Stimulated activated CD4-positive, alpha-beta T cell treated with anti-CD3 and anti-CD28 coated beads, Interleukin-12 subunit alpha, Interleukin-12 subunit beta, amount 100 ng/mL, for 48 hours (primary cell): ENCODE measurements at places on chromosomes 13 and 19.

DNA sequence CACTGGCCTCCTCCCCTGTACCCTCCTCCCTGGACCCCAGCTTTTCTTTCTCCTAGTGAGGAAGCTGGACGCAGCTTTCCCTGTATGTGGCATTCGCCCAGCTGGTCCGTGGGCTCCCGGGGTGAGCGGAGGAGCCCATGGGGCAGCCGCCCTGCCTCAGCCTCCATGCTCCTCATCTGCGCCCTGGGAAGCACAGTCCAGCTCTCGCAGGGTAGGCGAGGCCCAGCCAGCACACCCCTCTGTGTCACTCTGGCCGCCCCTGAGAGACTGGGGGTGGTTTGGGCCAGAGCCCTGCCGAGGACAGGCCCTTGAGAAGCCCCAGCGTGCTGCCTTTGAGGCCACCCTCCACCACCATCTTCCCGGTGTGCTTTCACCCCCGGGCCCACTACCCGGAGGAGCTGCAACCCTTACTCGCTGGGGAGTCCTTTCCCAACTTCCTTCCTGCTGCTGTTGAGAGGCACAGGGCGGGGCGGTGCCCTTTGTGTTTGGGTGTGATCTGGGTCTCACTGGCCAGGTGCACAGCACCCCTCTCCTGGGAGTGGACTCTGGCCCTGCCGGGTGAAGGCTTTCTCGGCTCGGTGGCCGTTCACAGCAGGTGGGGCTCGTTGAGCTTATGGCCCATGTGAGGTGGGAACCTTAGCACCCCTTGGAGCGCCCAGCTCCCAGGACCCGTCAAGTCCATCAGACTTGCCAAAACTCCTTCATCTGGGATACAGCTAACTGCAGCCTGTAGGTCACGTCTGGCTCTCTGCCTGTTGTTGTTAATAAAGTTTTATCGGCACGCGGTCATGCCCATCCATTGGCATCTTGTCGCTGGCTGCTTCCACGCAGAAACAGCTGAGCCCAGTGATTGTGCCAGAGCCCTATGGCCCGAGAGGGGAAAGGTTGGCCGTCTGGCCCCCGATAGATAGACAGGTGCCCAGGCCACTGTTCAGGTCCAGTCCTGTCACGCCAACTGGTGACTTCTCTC lies 3.2 kb downstream of the NCLN start:
- DNase-seq, result no peak

DNA sequence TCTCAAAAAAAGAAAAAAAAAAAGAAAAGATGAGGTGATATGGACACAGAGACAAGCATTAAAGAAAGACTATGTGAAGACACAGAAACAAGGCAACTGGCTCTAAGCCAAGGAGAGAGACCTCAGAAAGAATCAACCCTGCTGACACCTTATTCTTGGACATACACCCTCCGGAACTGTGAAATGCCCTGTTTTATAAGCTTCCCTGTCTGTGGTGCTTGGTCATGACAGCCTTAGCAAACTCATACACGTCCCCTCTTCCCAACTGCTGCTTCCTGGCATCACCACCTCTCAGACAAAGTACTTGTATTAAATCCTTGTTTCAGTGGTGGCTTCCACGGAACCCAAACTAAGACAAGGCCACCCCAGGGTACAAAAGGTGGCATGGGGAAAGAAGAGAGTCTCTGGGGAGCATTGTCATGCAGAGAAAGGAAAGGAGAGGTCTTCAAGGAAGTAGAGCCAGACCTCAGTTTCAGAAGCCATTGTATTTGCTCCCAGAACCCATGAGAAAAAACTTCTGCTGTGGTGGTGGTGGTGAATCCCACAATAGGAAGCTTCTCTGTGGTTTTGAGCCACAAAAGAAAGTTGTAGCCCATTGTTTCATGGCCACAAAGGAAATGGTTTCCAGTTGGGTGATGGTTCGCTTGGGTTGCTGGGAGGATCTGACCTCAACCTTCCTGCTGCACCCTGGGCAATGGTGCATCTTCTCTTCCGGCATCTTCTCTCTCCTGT lies 16.3 kb upstream of the TSPAN16 start:
- DNase-seq, result no peak

DNA sequence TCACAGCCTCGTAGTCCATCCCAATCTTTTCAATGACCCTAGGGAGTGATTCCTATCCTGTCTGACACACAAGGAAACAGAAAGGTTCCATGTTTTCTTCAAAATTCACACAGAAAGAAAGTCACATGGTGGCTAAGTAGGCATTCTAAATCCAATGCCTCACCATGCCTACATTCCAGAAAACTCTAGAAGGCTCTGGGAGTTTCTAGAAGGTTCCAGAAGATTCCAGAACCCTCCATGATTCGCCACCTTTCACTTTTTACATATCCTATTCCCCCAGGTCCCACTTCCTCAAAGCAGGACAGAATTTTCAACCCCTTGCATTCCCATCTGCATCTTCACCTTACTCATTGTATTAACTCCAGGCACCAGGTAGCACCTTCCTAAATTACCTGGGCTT lies 23.1 kb downstream of the GNG7 start:
- no peak for DNase-seq

DNA sequence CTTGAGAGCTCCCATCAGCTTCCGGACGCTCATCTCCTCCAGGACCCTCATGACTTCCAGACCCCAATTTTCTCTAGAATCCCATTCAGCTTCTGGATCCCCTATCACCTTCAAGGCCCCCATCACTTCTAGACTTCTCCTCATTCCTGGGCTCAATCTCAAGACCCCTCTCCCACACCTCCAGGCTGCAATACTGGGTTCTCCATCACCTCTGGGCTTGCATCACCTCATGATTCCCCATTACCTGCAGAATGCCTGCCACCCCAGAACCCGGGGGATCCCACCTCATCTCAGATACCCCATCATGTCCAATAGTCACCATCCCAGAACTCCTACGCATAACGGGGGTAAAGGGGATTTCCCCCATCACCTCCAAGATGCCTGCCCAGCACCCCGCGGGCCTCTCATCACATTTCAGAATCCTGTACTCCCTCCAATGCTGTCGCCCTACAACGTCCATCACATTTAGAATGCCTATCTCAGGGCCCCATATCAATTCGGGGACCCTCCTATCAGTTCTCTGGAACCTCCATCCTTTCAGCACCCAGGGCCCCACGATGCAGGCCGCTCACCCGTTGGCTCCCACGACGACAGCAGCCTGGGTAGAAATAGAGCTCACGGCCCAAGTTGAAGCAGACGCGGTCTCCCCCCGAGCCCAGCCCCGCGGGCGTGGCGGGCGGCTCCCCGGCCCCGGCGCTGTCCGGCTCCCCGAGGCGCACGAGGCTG lies 738 bp downstream of the DMWD start:
- DNase-seq, result no peak

DNA sequence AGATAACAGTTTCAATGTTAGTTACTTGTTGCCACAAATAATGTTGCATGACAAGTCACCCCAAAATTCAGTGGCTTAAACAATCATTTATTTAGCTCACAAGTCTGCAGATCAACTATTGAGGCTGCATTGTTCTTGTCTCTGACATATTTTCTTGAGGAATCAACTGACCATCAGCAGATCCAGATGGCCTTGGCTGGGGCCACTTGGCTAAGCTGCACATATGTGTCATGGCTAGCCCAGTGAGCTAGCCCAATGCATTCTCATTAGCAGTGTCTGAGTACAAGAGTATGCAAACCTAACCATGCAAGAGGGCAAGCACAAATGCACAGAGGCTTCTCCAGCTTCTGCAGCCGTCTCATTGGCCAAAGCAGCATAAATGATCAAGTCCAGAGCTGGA lies 180.4 kb downstream of the DNAJC15 start:
- no peak for DNase-seq

DNA sequence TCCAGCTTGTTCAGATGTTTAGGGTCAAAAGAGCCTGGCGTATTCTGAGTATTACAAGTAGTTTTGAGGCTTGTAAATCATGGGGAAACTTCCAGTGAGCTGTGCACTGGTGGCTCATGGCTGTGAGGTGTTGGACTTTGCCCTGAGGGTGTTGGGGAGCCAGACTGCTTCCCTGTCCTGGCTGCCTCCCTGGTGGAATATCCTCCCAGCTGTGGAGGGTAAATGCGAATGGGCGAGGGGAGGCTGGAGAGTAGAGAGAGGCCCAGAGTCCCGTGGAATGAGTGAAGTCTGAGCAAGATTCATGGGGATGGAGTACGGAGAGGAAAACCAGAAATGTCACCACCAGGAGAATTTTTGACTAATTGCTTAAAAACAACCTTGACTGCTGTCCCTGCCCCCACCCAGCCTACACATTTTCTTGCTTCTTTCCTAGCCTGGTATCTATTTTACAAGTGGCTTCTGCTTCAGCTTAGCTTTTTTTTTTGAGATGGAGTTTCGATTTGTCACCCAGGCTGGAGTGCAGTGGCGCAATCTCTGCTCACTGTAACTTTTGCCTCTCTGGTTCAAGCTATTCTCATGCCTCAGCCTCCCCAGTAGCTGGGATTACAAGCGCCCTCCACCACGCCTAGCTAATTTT lies 3.7 kb downstream of the SNRPA start:
- peak; percentile 71 for DNase-seq

GRCh38 chr19:48836089-48837017 lies at the start of gene HSD17B14:
TSS of gene HSD17B14 (minus strand) at chr19:48836491. CDS start at chr19:48836411, 80 bp downstream.
- no peak for DNase-seq

DNA sequence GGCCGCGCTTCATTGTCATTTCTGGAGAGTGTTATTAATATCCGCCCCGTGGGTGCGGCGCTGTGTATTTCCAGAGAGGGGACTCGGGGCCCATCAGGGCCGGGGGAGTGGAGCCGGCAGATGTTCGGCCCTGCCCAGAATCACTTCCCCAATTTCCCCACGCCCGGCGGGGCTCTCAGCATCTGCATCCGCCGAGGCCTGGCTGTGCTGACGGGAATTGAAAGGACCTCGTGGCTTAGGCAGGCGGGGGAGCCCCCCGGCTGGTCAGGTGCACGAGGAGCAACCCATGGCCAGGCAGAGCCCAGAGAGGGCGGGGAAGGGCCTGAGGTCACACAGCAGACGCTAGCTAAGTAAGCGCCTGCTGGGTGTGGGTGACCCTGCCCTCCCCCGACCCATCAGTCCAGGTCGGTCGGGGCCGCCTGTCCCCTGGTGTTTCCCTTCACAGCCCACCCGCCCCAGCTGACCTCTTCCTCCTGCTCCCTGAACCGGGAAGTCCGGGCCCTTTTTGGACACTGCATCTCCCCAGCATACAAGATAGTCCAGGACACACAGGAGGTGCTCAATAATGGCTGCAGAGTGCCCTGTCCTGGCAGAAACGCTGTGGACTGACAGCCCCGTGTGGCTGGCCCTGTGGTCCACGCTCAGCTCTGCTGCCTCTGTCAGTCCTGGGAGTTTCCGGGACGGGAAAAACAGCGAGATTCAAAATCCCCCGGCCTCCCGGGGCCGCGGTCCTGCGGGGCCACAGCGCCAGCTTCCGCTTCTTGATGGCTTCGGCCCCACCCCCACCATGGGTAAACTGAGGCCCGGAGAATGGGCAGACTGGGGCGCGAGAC lies 22.1 kb downstream of the ARID3A start:
- DNase-seq, result no peak

- DNase-seq, result no peak
Measured at GRCh38 chr13:110627761-110628476, 12.6 kb downstream of the NAXD start.

GRCh38 chr19:664913-665443 lies 2.0 kb upstream of the RNF126 start:
- DNase-seq, result peak; percentile 68

GRCh38 chr19:51317376-51317775 lies 5.9 kb downstream of the IGLON5 start:
- no peak for DNase-seq

DNA sequence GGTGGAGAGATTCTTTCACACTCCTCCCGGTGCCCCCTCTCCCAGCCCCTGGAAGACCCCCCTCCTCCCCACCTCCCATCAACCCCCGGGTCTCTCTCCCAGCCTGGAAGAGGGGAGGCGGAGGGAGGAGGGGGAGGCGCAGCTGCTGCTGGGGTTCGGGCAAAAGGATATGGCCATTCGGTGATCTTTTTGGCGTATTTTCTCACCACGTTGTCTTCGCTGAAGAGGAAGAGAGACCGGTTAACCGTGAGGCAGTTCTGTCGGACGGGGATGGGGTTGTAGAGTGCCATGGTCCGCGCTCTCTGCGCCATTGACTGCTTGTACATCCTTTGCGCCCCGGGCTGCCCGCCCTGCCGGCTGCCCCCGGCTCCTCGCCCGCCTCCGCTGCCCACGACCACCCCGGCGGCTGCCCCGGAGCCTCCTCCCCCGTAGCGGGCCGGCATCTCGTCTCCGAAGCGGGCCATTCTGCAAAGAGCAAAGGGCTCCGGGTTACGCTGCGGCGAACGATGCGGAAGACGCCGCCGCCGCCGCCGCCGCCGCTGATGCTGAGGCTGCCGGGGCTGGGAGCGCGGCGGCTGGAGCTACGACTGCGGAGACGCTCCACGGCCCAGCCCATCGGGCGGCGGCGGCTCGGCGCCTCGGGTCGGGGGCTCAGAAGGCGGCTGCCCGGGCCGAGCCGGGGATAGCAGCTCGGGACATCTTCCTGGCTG lies 363 bp downstream of the CACNA1A start:
- no peak for DNase-seq

DNA sequence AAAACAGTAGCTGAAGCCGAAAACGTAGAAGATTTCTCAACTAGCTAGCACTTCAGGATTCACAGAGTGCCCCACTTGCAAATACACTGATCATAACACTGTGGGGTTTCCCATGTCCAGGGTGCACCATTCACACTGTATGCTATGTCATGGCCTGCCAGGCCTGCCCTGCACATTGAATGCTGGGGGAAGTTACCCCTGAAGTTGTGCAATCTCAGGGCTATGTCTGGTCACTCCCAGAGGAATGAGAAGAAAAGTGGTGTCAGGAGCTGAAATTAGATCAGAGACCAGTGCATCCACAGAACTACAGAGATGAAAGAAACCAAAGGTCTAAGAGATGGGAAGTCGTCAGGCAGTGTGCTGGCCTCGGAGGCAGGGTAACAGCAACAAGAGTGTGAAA lies 196.8 kb downstream of the RAP2A start:
- no peak for DNase-seq

DNA sequence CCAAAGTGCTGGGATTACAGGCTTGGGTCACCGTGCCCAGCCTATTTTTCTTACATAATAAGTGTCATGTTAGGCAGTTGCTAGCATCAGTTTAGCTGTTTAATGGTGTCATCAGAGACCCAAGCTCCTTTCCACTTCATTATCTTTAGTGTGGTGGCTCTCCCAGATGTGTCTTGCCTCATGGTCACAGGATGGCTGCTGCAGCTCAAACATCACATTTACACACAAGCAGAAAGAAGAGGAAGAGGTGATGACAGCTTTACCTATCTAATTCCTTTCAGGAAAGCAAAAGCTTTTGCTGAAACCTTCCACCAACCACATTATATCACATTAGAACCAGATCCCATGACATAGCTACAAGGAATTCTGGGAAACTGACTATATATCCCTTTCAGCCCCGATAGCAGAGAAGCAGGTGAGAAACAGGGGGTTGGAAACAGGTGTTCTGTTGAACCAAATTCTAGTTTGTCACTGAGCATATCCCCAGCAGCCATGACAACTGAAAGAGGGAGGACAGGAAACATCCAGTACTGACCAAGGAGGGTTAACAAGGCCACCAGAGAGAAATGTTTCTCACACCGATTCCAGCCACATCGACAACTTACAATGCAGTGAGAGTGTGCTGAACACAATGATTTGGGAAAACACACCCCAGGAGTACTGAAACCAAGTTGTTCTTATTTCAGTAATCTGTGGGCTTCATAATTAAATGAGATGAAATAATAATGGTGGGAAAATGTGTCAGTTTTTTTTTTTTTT lies 617.0 kb downstream of the UQCRFS1 start:
- DNase-seq, result no peak
